ENCODE measurements at places on chromosomes 3 and 15.

- H3K36me3 ChIP-seq, result no peaks in the 10 kb centered on the region
- peak overlapping the region; percentile 25 for H3K27ac ChIP-seq
- H3K4me3 ChIP-seq, result peak overlapping the region; percentile 65
- peaks cover 19% of the 10 kb centered on the region for H3K4me1 ChIP-seq
- DNase-seq, result no peak
Measured at GRCh38 chr3:127546970-127547733, 43.4 kb downstream of the TPRA1 start.

DNA sequence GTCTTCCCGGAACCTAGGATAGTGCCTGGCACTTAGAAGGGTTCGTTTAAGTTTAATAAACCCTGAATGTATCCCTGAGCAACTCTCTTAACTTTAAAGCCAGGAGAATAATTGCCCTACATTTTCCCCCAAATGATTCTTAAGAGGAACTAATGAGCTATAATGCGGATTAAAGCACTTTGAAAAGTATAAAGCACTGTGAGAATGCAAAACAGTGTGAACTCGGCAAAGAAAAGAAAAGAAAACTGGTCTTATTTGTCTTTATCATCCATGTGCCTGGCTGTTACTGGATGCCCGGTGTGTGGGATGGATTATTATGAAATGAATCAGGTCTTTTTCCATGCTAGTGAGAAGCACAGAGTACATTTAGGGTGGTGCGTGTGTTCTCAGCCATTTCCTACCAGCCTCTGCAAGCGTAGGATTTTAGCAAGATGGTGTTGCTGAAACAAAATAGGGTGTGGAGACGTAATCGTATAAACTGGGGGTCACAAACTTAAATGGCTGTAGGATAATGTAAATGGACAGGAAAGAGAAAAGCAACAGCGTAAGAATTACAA, 983 bp downstream of the KBTBD12 start:
- peaks cover 13% of the 10 kb centered on the region for H3K4me1 ChIP-seq
- peaks cover 62% of the 10 kb centered on the region for H3K27me3 ChIP-seq
- no peaks in the 10 kb centered on the region for H3K36me3 ChIP-seq
- DNase-seq, result no peak
- no peak overlapping the region for H3K27ac ChIP-seq

DNA sequence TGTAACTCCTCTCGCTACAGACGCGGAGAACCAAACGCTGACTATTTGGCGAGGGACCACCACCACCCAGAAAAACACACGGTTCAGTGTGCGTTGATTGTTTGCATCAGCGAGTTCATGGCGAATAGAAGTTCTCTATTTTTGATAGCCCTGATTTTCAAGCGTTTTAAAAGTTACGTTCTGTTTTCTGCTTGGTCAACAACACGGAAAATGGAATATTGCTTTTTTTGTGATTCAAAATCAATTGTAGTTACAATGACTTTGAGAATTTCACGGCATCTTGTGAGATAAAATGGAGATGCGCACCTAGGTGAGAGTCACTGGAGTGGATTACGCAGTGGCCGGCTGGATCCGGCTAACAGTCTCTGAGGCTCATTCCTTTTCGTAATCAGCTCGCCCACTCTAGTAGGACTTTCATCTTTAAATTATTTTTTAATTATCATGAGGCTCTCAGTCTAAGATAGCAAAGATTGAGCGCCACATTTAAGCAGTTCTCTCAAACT, 54.8 kb downstream of the CCDC54 start:
- no peak for DNase-seq
- no peaks in the 10 kb centered on the region for H3K27me3 ChIP-seq
- peaks cover 21% of the 10 kb centered on the region for H3K4me1 ChIP-seq
- peak overlapping the region; percentile 96 for H3K27ac ChIP-seq

GRCh38 chr3:106263011-106263410, 394.2 kb upstream of the CBLB start:
- no peak for DNase-seq
- peak overlapping the region; percentile 90 for H3K27ac ChIP-seq
- no peak overlapping the region for H3K4me3 ChIP-seq
- H3K36me3 ChIP-seq, result peaks cover 3% of the 10 kb centered on the region
- H3K27me3 ChIP-seq, result no peaks in the 10 kb centered on the region
- H3K4me1 ChIP-seq, result peaks cover 30% of the 10 kb centered on the region

- no peak overlapping the region for H3K4me3 ChIP-seq
- DNase-seq, result no peak
- peaks cover 12% of the 10 kb centered on the region for H3K27me3 ChIP-seq
- H3K36me3 ChIP-seq, result no peaks in the 10 kb centered on the region
- peaks cover 16% of the 10 kb centered on the region for H3K4me1 ChIP-seq
- no peak overlapping the region for H3K27ac ChIP-seq
Measured at GRCh38 chr3:66472313-66473134, 28.3 kb downstream of the LRIG1 start.

- no peak overlapping the region for H3K27ac ChIP-seq
- no peaks in the 10 kb centered on the region for H3K36me3 ChIP-seq
- DNase-seq, result no peak
- H3K4me3 ChIP-seq, result no peak overlapping the region
- peaks cover 3% of the 10 kb centered on the region for H3K4me1 ChIP-seq
Measured at GRCh38 chr3:40044487-40044886, 235.1 kb downstream of the MYRIP start.

GRCh38 chr15:90816401-90817116, 51.8 kb upstream of the FURIN start:
- no peaks in the 10 kb centered on the region for H3K36me3 ChIP-seq
- H3K4me1 ChIP-seq, result peaks cover 13% of the 10 kb centered on the region
- no peaks in the 10 kb centered on the region for H3K27me3 ChIP-seq
- no peak overlapping the region for H3K4me3 ChIP-seq
- H3K27ac ChIP-seq, result no peak overlapping the region

DNA sequence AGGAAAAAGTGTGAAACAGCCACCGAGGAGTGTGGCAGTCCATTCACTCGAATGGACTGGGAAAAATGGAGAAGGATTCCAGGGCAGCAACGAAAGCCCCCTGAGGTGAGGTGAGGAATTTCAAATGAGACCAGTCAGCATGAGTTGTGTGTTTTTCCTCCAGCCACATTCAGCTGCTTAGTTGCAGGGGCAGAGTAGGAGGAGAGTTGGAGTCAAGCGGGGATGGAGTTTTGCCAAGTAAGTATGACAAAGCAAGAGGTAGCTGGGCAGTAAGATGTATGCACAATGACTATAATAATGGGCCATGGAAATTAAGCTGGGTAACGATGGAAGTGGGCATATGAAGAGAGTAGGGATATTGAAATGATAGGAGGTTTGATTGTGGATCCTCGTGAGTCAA, 64.4 kb downstream of the CCDC54 start:
- H3K4me3 ChIP-seq, result no peak overlapping the region
- no peaks in the 10 kb centered on the region for H3K27me3 ChIP-seq
- no peak for DNase-seq
- peaks cover 5% of the 10 kb centered on the region for H3K4me1 ChIP-seq
- H3K27ac ChIP-seq, result no peak overlapping the region
- no peaks in the 10 kb centered on the region for H3K36me3 ChIP-seq

DNA sequence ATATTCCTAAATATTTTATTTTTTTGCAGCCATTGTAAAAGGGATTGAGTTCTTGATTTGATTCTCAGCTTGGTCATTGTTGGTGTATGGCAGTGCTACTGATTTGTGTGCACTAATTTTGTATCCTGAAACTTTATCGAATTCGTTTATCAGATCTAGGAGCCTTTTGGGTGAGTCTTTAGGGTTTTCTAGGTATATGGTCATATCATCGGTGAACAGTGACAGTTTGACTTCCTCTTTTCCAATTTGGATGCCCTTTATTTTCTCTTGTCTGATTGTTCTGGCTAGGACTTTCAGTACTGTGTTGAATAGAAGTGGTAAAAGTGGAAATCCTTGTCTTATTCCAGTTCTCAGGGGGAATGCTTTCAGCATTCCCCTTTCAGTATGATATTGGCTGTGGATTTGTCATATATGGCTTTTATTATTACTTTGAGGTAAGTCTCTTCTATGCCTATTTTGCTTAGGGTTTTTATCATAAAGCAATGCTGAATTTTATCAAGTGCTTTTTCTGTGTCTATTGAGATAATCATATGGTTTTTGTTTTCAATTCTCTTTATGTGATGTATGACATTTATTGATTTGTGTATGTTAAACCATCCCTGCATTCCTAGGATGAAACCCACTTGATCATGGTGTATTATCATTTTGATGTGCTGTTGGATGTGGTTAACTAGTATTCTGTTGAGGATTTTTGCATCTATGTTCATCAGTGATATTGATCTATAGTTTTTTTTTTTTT, 11.4 kb upstream of the SLC9A9 start:
- no peak for DNase-seq
- H3K27ac ChIP-seq, result no peak overlapping the region
- H3K4me3 ChIP-seq, result no peak overlapping the region

DNA sequence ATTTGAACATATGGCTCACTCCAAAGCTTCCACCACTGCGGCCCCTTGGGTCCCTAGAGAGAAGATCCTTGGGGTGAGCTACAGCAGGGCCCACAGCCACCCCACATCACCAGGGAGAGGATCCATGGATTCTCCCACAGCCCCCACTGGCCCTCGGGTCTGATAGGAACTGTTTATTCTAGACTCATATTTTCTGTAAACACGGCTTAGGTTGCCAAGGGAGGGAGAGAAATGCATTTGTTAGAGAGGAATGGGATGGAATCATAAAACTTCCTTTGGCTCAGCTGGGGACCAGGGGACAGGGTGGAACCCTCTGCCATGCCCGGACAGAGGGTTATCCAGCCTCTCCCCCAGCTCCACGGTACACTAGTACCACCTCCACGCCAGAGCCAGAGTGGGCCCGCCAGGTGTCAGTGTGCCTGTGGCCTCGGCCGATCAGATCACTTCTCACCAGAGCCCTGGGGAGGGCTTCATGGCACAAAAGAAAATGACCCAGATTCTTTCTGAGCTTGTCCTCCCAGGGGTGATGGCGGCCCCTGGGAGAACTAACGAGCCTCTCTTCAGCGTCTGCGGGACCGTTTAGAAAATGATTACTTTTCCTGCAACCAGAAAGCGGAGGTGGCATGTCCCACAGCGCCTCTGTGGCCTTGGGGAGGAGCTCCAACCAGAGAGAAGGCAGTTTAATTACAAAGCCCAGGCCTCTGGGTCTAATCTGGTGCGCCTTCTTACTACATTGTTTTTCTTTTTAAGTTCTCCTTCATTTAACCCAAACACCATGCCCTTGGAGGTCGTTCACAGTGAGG, 33.7 kb downstream of the ADCY5 start:
- no peak for DNase-seq
- peaks cover 27% of the 10 kb centered on the region for H3K27me3 ChIP-seq
- H3K27ac ChIP-seq, result no peak overlapping the region
- H3K4me3 ChIP-seq, result no peak overlapping the region

- peak overlapping the region; percentile 0 for H3K27ac ChIP-seq
- no peaks in the 10 kb centered on the region for H3K36me3 ChIP-seq
- no peak for DNase-seq
- no peaks in the 10 kb centered on the region for H3K27me3 ChIP-seq
Measured at GRCh38 chr3:62101488-62101887, 271.9 kb downstream of the FEZF2 start.

- H3K27ac ChIP-seq, result no peak overlapping the region
- DNase-seq, result no peak
- no peaks in the 10 kb centered on the region for H3K36me3 ChIP-seq
- peaks cover 3% of the 10 kb centered on the region for H3K4me1 ChIP-seq
Measured at GRCh38 chr3:120683671-120684301, 1.7 kb upstream of the HGD start.

GRCh38 chr3:6449099-6449498, 411.8 kb upstream of the GRM7 start:
- H3K27me3 ChIP-seq, result no peaks in the 10 kb centered on the region
- H3K4me1 ChIP-seq, result peaks cover 6% of the 10 kb centered on the region
- H3K27ac ChIP-seq, result no peak overlapping the region
- no peaks in the 10 kb centered on the region for H3K36me3 ChIP-seq

- H3K4me3 ChIP-seq, result no peak overlapping the region
- no peak for DNase-seq
- H3K36me3 ChIP-seq, result no peaks in the 10 kb centered on the region
- peak overlapping the region; percentile 90 for H3K27ac ChIP-seq
Measured at GRCh38 chr3:40691452-40691861, 166.7 kb downstream of the ZNF621 start.

- DNase-seq, result no peak
- H3K4me1 ChIP-seq, result peaks cover 5% of the 10 kb centered on the region
- H3K4me3 ChIP-seq, result no peak overlapping the region
- H3K36me3 ChIP-seq, result no peaks in the 10 kb centered on the region
- no peak overlapping the region for H3K27ac ChIP-seq
Measured at GRCh38 chr15:61421938-61422337, 192.8 kb upstream of the RORA start.

DNA sequence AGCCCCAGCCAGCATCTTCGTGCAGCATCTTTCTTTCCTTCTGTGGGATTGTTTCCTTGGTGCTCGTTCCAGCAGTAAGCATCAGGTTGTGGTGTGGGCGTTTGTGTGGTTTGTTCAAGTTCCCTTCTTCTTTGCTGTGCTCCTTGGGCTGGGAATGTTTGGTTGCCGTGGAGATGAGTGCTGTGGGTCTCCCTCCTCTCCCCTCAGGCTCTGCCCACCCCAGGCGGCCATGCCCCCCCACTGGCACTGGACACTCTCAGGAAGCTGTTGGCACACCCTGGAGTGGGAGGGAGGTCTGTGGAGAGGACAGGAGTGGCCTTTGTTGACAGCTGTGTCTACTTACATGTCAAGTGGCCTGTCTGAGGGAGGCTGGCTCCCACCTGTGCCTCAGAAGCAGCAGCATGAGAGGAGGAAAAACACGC, 46.5 kb upstream of the SACM1L start:
- peaks cover 25% of the 10 kb centered on the region for H3K4me1 ChIP-seq
- no peak overlapping the region for H3K27ac ChIP-seq
- H3K4me3 ChIP-seq, result no peak overlapping the region
- no peak for DNase-seq

DNA sequence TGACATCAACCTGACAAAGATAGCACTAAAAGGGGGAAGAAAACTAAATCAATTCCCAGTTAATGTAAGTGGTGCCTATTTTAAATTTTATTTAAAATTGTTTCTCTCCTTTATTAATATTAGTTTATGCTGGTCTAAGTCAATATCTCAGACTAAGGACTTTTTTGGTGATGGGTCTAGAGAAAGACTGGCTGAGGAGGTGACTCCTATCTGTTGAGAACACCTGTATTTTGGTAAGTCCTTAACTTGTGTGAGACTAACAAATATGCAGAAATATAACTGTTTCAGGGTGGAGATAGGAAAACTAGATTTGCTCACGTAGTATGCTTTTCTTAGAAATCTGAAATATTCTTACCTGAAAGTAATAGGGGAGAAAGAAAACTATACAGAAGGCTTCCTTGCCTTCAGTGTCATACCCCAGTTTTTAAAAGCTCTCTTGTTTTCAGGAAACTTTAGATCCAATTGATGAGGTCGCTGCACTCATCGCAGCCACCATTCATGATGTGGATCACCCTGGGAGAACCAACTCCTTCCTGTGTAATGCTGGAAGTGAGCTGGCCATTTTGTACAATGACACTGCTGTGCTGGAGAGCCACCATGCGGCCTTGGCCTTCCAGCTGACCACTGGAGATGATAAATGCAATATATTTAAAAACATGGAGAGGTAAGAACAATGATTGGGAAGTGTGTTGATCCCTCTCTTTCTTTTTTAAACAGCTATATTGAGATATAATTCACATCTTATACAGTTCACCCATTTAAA, 138.9 kb downstream of the PDE8A start:
- H3K36me3 ChIP-seq, result peaks cover 49% of the 10 kb centered on the region
- no peak overlapping the region for H3K4me3 ChIP-seq
- H3K27me3 ChIP-seq, result no peaks in the 10 kb centered on the region
- no peak for DNase-seq
- H3K4me1 ChIP-seq, result peaks cover 10% of the 10 kb centered on the region
- no peak overlapping the region for H3K27ac ChIP-seq

- no peak overlapping the region for H3K27ac ChIP-seq
- H3K4me1 ChIP-seq, result peaks cover 23% of the 10 kb centered on the region
- H3K36me3 ChIP-seq, result peaks cover 5% of the 10 kb centered on the region
- no peak for DNase-seq
- no peak overlapping the region for H3K4me3 ChIP-seq
Measured at GRCh38 chr3:192864941-192865340, 52.7 kb downstream of the MB21D2 start.

Data from mesothelial cell of epicardium (in vitro differentiated cells).